ENCODE measurements at places on chromosomes 5 and 9.

GRCh38 chr9:112378328-112379176, 1.4 kb upstream of the HSDL2 start:
- DNase-seq = no peak

GRCh38 chr9:77798140-77798539, 150.0 kb upstream of the GNA14 start:
- no peak for DNase-seq

GRCh38 chr9:111744363-111744762, 50.4 kb downstream of the SHOC1 start:
- DNase-seq = no peak

GRCh38 chr5:142006363-142007236, 6.2 kb downstream of the GNPDA1 start:
- no peak for DNase-seq

DNA sequence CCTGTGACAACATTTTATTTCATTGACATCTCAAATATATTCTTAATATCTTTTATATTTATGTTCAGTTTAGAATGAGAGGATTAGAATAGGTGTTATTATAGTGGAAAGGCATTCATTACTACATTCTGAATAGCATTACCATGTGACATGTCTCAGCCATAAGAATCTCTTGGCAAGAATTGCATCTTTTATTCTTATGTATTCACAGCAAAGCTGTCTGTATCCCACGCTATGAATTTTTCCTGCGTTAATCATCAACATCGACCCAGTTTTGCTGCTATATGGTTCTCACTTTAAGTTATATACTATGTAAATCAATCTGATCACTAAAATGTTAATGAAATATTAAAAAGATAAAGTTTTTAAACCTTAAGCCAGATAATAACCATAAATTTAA, 248.6 kb downstream of the TMEM232 start:
- DNase-seq = no peak

- no peak for DNase-seq
These were observed 1082.9 kb upstream of the CDH18 start for GRCh38 chr5:21070858-21071257.

DNA sequence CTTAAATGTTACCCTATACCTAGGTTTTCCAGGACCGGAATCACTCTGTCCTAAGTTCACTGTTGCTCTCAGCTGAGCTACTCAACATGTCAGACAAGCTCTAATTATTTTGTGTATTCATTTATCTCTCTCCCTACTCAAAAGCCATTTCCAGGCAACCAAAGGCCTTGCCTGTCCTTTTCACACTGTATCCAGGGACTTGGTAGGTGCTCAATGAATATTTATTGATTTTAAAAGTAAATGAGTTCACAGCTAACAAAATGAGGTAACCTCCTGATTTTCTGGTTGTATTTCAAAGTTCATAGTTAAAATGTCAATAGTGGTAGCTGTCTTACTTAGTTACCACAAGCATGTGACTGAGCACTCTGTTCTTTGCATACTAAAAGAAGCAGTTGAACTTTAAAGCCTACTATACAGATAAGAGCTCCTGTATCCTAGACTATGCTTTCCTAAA, 522.2 kb downstream of the ACTL7B start:
- no peak for DNase-seq

DNA sequence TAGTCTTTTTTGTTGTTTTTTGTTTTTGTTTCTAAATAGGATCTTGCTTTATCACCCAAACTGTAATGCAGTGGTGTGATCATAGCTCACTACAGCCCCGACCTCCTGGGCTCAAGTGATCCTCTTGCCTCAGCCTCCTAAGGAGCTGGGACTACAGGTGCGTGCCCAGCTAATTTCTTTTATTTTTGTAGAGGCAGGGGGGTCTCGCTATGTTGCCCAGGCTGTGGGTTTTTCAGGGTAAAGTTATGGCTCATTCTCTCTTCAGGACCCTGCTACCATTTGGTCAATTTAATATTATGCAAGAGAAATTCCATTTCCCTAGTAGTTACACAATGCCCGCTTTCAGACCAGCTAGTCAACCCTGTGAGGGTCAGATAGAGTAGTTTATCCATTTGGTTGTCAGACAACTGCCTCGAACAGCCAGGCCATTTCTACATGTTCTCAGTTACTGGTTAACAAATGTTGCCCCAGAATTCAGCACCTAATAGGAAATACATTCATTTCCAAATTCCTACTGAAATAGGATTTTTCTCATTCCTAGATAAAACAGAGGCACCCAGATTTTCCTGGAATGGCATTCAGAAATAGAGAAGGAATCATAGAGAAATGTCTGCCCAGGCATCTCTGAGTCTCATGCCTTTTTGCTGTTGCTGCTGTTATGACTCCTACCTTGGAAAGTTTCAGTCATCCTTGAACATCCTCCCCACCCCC, 6.4 kb upstream of the GLIS3 start:
- DNase-seq = no peak

DNA sequence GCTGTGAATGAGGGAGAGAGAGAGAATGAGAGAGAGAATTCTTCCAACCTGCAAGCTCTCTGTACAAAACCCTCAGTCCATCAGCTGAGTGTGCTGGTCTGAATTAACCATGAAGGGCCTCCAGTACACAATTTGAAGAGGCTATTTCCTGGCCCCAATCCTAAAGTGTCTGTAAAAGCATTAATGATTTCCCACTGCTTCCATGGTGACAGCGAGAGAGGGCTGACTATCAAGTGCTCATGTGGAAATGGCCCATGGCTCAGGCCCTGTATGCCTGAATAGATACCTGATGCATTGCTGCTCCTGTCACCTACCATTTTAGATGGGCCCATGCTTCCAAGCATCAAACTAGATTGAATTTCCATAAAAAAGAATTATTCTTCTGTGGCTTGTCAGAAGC, 592.4 kb downstream of the KIF4B start:
- DNase-seq = no peak

DNA sequence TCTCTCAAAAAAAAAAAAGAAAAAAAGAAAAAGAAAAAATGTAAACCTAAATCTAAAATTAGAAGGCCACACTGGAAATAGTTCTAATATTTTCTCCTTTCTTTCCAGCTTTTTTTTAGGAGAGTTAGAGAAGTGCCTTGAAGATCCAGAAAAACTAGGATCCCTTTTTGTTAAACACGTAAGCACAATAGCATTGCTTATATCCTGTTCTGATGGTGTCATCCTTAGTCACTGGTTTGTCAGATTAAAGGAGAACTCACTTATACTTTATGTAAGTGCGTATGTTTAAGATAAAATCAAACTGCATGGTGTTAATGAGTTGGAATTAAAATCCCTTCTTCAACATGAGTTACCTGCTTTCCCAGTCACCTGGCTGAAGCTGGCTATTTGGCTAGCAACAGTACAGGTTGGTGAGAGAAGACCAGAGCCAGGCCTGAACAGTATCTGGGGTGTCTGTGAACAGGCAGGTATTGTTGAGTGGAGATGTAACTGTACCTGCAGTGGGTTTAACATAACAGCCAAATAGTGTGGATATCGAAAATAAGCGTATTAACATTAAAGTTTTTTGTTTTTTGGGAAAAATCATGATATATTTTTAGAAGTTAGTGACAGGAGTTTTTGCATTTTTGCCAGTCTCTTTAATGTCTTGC, 104.7 kb upstream of the OTULINL start:
- DNase-seq = no peak

DNA sequence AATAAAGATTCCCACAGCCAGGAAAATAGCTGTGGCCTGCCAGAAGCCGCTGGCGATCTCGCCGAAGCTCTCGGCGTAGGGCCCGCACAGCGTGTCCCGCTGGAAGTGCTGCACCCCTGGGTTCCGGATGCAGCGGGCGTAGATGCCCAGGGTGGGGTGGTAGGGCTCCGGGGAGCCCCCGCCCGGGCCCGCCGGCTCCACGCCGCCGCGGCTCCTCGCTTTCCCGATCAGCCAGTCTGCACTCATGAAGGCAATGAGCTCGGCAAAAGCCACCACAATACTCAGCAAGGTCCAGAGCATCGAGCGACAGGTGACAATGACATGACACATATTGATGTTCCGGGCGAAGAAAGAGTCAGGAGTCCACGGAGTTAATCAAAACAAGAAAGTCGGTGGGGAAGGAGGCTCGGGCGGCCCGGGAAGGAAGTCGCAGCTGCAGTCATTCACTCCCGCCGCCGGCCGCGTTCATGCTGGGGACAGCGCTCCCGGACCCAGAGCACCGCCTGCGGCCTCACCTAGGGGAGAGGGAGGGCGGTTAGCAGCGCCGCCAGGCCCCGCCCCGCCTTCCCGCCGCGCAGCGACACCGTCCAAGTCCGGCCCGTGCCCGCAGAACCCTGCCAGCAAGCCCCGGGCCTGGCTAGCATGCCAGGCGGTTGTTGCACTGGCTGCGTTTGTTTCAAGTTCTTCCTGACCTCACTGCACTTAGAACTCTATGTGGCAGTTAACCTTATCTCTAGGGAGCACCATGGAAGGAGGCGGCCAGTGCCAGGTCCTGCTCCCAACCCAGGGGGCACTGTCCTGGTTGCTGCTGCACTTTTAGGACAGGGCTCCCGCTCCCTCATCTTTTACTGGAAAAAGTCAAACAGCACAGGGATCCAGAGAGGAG, 138.4 kb downstream of the LHFPL2 start:
- DNase-seq = no peak

All from stimulated activated CD8-positive, alpha-beta memory T cell treated with anti-CD3 and anti-CD28 coated beads, Interleukin-4, amount 100 ng/mL, for 1 hour (primary cell).